ENCODE measurements at places on chromosomes 16 and 17. TPM values are rescaled to one million over a fixed set of nuclear protein-coding genes. Genes with fewer than 3 reads are reported as not detected.

STAC2 gene
- 0.56 TPM for total RNA-seq

KRTAP4-4 gene
- total RNA-seq: not detected

GRCh38 chr17:57255182-57255775 is 1.0 kb upstream of the MSI2 start:
- H3K36me3 ChIP-seq: no peaks in the 10 kb centered on the region
- H3K27ac ChIP-seq: peak overlapping the region; percentile 95
- no peaks in the 10 kb centered on the region for H3K27me3 ChIP-seq
- peak overlapping the region; percentile 96 for H3K4me3 ChIP-seq

DNA sequence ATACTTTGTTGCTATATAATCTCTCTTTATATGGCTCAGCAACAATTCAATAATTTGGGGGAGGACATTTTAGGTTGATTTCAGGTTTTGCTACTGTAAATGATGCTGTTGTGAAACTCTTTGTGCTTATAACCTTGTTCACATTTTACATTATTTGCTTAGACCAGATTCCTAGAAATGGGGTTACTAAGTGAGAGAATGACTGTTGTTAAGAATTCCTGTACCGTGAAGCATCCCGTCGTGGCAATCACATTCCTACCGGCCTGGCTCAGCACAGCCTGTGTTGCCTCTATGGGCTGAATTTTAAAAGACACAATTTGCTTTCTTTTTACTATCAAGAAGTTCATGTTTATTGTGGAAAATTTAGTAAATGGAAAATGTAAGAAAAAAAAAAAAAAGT is 31.4 kb downstream of the B9D1 start:
- DNase-seq: no peak
- no peaks in the 10 kb centered on the region for H3K27me3 ChIP-seq
- H3K27ac ChIP-seq: peak overlapping the region; percentile 82

DNA sequence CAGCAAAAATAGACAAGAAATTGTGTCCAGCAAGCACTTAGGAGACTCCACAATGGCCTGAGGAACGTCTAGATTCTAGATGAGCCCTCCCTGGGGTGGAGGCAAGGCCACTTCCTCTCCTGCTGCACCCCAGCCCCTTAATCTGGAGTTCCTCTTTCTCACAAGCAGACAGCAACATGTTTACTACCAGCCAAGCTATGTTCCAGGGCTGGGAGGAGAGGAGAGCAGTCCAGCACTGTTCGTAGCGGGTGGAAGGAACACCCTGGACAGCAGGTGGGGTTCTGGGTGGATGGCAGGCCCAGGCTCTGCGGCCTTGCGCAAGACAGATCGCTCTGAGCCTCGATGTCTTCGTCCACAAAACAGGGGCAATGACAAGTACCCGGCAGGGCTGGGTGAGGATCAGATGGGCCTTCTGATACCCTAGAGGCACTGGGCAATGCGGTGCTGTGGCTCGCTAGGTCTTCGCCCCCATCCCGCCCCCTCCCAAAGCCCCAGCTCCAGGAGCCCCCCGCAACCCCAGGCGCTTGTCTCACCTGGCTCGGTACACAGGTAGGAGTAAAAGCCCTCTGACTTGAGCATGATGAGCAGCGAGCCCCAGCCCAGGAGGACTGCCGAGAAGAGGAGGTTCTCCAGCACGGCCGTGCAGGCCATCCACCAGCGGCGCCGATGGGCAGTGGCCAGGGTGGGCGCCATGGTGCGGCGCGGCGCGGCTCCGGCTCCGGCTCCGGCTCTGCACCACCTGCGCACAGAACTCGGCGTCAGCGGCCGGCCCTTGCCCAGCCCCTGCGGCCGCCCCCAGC is 1.3 kb downstream of the SLC43A2 start:
- no peak for DNase-seq
- no peaks in the 10 kb centered on the region for H3K36me3 ChIP-seq
- no peak overlapping the region for H3K27ac ChIP-seq
- H3K4me3 ChIP-seq: peak overlapping the region; percentile 63
- no peaks in the 10 kb centered on the region for H3K4me1 ChIP-seq

DNA sequence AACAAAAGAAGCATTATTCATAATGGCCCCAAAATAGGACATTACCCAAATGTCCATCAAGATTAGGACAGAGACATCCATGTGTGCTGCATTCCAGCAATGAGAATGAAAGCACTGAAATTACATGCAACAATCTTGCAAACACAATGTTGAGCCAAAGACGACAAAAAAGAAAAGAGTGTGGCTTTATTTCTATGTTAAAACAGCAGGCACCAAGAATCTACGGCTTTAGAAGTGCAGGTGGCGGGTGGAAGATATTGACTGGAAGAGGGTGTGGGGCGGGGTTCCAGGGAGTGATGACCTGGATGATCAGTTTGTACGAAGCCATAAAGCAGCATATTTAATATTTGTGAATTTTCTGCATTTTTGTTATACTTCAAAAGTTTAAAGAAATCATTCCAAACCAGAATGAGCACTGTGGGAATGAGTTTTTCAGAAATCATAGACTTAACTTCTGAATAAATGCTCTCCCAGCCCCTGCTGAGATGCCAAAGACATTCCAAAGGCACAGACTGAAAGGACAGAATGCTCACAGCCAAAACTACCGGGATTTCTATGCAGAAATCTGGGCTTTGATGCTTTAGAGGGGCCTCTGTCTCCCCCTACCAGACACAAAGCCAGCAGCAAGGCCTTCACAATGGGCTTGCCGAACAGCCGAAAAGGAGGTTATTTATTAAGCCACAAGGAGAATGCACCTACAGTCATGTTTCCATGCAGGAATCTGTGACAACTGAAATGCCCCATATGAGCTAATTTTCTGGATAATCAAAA is 361.6 kb downstream of the GRIN2A start:
- no peak for DNase-seq
- H3K27ac ChIP-seq: no peak overlapping the region
- no peaks in the 10 kb centered on the region for H3K36me3 ChIP-seq
- no peaks in the 10 kb centered on the region for H3K27me3 ChIP-seq

All from cardiac muscle cell (in vitro differentiated cells and primary cell).